ENCODE measurements at places on chromosomes 13 and 19.

- DNase-seq, result no peak
Measured at GRCh38 chr19:17322854-17323253, 11.8 kb downstream of the ANO8 start.

DNA sequence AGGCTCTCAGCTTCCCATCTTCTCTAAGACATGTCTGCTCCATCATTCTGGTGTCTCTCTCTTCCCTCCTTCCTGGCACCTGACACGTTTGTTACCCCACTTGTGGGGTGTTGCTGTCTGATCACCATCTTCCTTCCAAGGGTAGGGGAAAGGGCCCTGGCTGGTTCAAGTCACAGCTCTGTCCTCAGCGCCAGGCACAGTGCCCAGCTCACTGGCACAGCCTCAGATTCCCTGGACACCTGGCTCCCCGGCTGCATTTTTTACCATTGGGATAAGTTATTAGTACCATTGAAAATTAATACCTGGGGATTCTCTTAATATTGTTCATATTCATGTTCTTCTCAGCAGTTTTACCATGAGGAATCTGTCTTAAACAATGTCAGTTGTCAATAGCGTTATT, 50.8 kb upstream of the LDLR start:
- DNase-seq, result no peak

DNA sequence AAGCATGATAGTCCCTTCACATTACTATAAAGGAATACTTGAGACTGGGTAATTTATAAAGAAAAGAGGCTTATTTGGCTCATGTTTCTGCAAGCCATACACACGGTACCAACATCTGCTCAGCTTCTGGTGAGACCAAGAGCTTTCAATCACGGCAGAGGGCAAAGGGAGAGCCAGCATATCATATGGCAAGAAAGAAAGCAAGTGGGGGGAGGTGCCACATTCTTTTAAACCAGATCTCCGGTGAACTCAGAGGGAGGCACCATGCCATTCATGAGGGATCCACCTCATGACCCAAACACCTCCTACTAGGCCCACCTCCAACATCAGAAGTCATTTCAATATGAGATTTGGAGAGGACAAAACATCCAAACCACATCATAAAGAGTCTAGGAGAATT, 20.3 kb downstream of the XPO4 start:
- DNase-seq, result no peak

- no peak for DNase-seq
Measured at GRCh38 chr13:34578471-34578870, 363.6 kb upstream of the NBEA start.

GRCh38 chr19:40270362-40271089, 14.6 kb downstream of the AKT2 start:
- no peak for DNase-seq

DNA sequence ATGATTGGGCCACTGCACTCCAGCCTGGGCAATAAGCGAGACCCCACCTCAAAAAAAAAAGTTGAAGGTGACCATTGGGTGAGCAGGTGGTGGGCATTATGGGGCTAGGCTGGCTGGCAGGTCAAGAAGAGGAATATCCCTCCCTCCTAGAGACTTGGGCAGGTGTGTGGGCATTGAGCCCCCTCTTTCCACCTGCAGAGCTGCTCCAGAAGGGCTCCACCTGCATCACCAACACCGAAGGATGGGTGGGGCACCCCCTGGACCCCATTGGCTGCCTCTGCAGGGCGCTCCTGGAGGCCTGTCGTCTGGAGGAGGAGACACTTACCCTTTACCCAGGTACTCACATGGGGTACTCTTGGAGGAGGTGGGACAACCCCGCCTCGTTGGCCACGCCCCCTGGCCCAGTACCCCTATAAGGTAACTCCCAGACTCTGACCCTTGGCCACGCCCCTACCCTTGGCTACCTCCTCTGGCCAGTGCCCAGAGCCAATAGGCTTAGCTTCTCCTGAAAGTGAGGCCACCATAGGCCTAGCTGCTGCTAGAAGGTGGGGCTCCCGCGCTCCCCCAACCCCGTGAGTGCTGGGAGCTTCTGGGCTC, 21.9 kb downstream of the ZSWIM4 start:
- peak; percentile 54 for DNase-seq

GRCh38 chr13:49584771-49585182, 581 bp downstream of the RCBTB1 start:
- no peak for DNase-seq

GRCh38 chr13:25065974-25066770, 29.8 kb upstream of the PABPC3 start:
- DNase-seq, result no peak

DNA sequence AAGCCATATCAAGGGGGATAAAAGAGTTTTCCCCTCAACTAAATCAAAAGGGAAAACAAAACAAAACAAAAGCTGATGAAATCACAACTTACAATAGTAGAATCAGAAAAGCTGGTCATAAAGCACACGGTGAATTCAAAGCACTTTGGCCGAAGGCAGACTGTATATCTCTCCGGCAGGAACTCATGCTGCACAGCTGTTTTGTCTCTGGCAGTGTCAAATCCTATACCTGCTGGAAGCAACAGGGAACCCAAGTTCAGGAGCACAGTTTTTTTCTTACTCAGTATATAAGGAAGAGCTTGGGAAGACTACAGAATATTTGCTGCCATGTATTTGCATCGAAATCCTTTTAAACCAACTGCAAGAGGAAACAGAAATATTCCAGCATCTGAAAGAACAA, 213.7 kb downstream of the RFC3 start:
- DNase-seq, result peak; percentile 71

DNA sequence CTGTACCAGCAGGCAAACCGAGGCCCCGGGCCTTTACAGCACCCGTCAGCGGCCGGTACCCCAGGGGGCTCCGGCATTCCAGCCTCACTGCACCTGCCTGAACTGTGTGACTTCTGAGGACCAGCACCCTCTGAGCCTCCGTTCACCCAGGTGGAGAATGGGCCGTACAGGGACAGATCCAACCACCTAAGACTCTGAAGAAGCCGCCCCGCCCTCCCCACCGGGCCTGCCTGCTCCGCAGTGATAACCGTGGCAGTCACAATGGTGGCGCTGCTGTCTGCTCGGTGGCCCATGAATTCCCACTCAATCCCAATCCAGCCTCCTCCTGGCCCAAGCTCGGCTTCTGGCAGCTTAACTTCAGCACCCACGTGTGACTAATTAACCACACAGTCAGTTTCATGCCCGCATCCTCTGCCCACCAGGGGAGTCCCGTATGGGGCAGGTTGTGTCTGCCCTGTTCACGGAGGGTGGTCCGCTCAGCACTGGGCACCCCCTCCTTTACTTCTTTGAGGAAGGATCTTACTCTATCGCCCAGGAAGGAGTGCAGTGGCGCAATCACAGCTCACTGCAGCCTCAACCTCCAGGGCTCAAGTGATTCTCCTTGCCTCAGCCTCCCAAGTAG, 3.4 kb downstream of the TCF3 start:
- DNase-seq, result no peak

GRCh38 chr13:69751259-69751658, 356.4 kb upstream of the ATXN8OS start:
- no peak for DNase-seq

DNA sequence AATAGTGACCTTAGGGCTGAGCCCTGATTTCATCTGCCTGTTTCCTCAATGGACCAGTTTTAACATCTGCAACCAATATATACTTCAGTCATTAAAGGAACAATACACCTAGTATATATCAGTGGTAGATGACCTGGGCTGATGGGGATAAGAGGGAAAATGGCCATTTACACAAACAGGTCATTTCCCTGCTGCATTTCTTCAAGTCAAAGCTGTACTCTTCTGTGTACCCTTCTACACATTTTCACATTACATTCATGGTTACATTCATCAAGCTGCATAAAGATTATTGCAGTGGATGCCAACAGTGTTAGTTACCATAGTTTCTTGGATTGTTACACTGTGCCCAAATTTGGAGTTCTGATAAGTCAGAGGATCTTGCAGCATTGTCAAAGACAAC, 81.2 kb upstream of the RAP2A start:
- DNase-seq, result no peak

- no peak for DNase-seq
Measured at GRCh38 chr19:33419788-33420130, 46.2 kb downstream of the CEBPG start.

Data from NCI-H1048 (cell line).